Peyer's patch (tissue), 4 donors: ENCODE measurements at places on chromosomes 5 and 9.
A peak's percentile ranks its signal among the peaks of the same experiment; 100 is the strongest.

- DNase-seq, result no peak
- no peaks in the 10 kb centered on the region for H3K36me3 ChIP-seq
- no peak overlapping the region for H3K27ac ChIP-seq
Measured at GRCh38 chr9:95784318-95784717, 91.2 kb upstream of the ERCC6L2 start.

GRCh38 chr5:127988146-127988760 lies 95.3 kb upstream of the SLC12A2 start:
- DNase-seq, result no peak
- H3K4me3 ChIP-seq, result no peak overlapping the region
- no peaks in the 10 kb centered on the region for H3K36me3 ChIP-seq
- H3K4me1 ChIP-seq, result no peaks in the 10 kb centered on the region
- H3K27me3 ChIP-seq, result no peaks in the 10 kb centered on the region

GRCh38 chr5:125536582-125536981 lies 790.1 kb upstream of the ZNF608 start:
- H3K27ac ChIP-seq, result no peak overlapping the region
- no peaks in the 10 kb centered on the region for H3K27me3 ChIP-seq
- no peaks in the 10 kb centered on the region for H3K36me3 ChIP-seq
- DNase-seq, result no peak
- no peak overlapping the region for H3K4me3 ChIP-seq
- H3K4me1 ChIP-seq, result no peaks in the 10 kb centered on the region

- no peak overlapping the region for H3K27ac ChIP-seq
- no peaks in the 10 kb centered on the region for H3K36me3 ChIP-seq
- DNase-seq, result no peak
- no peak overlapping the region for H3K4me3 ChIP-seq
Measured at GRCh38 chr5:105687493-105687892, 1983.2 kb downstream of the EFNA5 start.

- no peaks in the 10 kb centered on the region for H3K36me3 ChIP-seq
- no peak for DNase-seq
- H3K27ac ChIP-seq, result no peak overlapping the region
- H3K4me1 ChIP-seq, result no peaks in the 10 kb centered on the region
Measured at GRCh38 chr9:20853866-20854265, 169.8 kb downstream of the FOCAD start.

DNA sequence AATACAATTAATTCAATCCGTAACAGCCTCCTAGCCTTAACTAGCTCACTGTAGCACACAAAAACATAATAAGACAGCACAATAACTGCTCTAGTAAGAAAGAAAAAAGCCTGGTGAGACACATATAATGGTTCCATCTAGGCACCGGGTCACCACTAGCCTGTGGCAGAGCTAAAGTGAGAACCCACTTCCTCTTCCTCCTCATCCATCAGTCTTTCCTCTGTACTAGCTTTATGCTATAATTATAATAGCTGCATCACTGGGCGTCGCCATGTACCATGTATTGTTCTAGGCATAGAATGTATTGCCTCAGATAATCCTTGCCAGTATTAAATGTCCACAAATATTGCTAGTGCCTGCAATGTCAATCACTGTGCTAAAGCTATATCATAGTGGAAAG lies 23.1 kb downstream of the ADRB2 start:
- no peaks in the 10 kb centered on the region for H3K36me3 ChIP-seq
- no peak for DNase-seq
- H3K4me1 ChIP-seq, result no peaks in the 10 kb centered on the region

- H3K27ac ChIP-seq, result peak overlapping the region; percentile 16
- no peak for DNase-seq
- H3K36me3 ChIP-seq, result no peaks in the 10 kb centered on the region
- H3K27me3 ChIP-seq, result no peaks in the 10 kb centered on the region
- H3K4me3 ChIP-seq, result no peak overlapping the region
Measured at GRCh38 chr9:124660341-124660801, 110.7 kb downstream of the NR6A1 start.

GRCh38 chr9:131020388-131020787 lies 11.4 kb downstream of the LAMC3 start:
- no peaks in the 10 kb centered on the region for H3K36me3 ChIP-seq
- H3K4me3 ChIP-seq, result no peak overlapping the region
- H3K27ac ChIP-seq, result no peak overlapping the region
- no peak for DNase-seq
- H3K4me1 ChIP-seq, result no peaks in the 10 kb centered on the region
- H3K27me3 ChIP-seq, result no peaks in the 10 kb centered on the region

GRCh38 chr5:19608444-19609002 lies 379.5 kb downstream of the CDH18 start:
- H3K27ac ChIP-seq, result no peak overlapping the region
- H3K27me3 ChIP-seq, result no peaks in the 10 kb centered on the region

DNA sequence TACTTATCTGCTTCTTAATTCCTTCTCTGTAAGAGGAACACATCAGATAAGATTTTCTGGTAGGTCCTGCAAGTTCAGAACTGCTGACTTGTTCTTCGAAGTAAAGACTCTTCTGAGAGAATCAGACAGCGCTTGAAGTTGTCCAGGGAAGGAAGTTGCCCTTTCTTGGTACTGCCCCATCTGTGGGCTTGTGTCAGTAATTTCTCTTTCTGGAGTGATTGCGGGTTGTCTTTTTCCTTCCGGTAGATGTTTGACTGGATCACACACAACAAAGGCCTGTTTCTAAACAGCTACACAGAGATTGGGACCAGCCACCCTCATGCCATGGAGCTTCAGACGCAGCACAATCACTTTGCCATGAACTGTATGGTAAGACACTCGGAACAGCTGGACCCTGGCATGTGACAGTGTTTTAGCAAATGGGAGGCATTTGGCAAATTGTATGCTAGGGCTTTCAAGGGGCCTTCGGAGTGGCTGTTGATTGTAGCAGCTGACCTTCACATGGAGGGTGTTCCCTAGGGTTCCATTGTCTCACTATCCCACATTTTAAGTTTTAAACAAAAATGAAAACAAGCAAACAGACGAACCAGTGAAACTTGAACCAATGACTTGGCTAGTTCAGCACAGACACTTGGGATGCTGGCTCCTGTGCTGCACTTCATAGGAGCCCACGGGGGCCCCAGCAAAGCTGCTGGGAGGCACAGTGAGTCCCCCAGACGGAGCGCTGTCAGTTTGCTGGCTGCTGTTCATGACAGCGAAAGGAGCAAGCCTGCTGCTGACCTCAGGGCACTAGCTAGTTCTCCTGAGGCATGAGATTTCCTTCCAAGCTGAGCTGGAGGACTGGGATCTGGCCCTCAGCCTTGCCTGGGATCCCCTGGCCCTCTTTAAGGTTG lies 149.9 kb downstream of the TRIO start:
- no peaks in the 10 kb centered on the region for H3K36me3 ChIP-seq
- no peak overlapping the region for H3K4me3 ChIP-seq
- DNase-seq, result no peak
- no peaks in the 10 kb centered on the region for H3K4me1 ChIP-seq
- H3K27ac ChIP-seq, result no peak overlapping the region

DNA sequence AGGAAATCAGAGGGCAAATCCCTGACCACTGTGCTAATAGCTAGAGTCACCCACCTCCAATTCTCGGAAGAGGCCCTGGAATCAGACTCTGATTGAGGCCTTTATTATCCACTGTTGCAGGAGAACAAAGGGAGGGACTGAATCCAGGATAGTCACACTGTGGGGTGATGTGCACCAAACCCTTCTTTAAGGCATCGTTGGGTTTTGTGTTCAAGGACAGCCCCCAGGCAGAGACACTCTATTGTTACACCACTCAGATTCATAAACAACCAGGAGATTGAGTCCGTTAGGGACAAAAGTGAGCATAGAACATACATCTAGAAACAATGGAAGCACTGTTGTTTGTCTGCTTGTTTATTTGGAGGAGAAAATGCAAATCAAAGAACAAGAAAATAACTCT lies 124.6 kb upstream of the TBCA start:
- H3K4me3 ChIP-seq, result no peak overlapping the region
- H3K36me3 ChIP-seq, result no peaks in the 10 kb centered on the region
- DNase-seq, result no peak
- H3K27ac ChIP-seq, result no peak overlapping the region
- no peaks in the 10 kb centered on the region for H3K27me3 ChIP-seq

GRCh38 chr9:93302586-93303257 lies 118.8 kb downstream of the WNK2 start:
- peak; percentile 67 for DNase-seq
- H3K27me3 ChIP-seq, result no peaks in the 10 kb centered on the region
- no peak overlapping the region for H3K27ac ChIP-seq

GRCh38 chr5:124920909-124921666 lies 174.6 kb upstream of the ZNF608 start:
- H3K4me1 ChIP-seq, result no peaks in the 10 kb centered on the region
- peak overlapping the region; percentile 3 for H3K27ac ChIP-seq
- H3K27me3 ChIP-seq, result no peaks in the 10 kb centered on the region
- H3K4me3 ChIP-seq, result no peak overlapping the region
- H3K36me3 ChIP-seq, result no peaks in the 10 kb centered on the region
- DNase-seq, result no peak

DNA sequence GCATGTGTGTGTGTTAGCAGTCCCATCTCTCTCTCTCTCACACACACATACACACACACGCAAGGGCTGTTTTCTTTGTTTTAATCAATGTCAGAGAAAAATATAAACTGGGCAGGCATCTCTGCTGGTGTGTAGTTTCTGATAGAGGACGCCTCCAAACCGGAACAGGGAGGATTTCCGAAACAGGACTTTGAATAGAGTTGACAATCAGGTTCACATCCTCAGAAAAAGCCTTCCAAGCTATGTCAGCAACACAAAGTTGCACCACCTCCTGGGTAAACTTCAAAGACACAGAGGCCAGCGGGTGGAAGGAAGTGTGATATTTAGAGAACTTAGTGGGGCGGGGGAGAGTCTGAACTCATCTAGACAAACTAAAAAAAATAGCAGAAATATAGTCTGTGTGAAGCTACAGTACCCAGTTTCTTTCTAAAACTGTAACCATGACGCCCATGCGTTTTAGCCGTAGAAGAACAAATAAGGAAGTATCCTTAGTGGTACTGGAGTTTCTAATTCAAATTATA lies 1.2 kb downstream of the ST8SIA4 start:
- DNase-seq, result peak; percentile 86
- H3K36me3 ChIP-seq, result no peaks in the 10 kb centered on the region
- H3K4me1 ChIP-seq, result no peaks in the 10 kb centered on the region
- no peaks in the 10 kb centered on the region for H3K27me3 ChIP-seq
- H3K27ac ChIP-seq, result peak overlapping the region; percentile 66

DNA sequence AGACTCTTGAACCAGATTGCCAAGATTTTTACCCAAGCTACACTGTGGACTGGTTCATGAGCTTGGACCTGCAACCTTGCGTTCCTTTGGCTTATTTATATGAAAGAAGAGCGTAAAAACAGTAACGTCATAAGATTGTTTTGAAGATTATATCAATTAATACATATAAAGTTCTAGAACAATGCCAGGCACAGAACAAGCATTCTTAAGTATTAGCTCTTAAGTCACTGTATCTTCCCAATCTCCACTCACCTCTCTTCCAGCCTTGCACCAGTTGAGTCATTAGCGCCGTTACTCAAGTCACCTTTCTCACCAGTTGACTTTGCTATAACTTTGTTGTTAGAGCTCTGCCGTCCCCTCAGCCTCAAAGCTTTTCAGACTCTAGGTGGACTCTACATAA lies 415.7 kb downstream of the PLK2 start:
- H3K27me3 ChIP-seq, result no peaks in the 10 kb centered on the region
- H3K36me3 ChIP-seq, result no peaks in the 10 kb centered on the region
- no peak for DNase-seq
- no peaks in the 10 kb centered on the region for H3K4me1 ChIP-seq
- H3K4me3 ChIP-seq, result no peak overlapping the region

- H3K36me3 ChIP-seq, result no peaks in the 10 kb centered on the region
- no peaks in the 10 kb centered on the region for H3K4me1 ChIP-seq
- no peak overlapping the region for H3K4me3 ChIP-seq
- DNase-seq, result no peak
- H3K27ac ChIP-seq, result no peak overlapping the region
Measured at GRCh38 chr5:171606414-171607024, 179.1 kb upstream of the SMIM23 start.

DNA sequence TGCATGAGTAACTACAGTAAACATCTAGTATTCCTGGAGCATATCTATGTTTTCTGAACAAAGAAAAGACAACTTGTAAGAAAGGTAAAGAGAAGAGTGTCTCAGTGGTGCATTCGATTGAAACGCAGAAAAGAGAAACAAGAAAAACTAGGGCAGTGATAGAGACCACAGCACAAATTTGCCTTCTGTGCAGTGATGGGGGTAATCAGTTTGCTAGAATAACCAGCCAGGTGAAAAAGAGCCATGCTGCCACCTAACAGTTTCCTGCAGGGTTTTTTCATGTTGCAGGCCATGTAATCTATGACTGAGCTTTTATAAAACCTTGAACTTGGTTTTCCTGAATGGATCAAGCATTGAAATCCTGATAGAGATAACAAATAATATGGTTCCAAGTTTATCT lies 198.4 kb upstream of the MEF2C start:
- no peaks in the 10 kb centered on the region for H3K27me3 ChIP-seq
- no peak for DNase-seq
- H3K36me3 ChIP-seq, result no peaks in the 10 kb centered on the region
- no peaks in the 10 kb centered on the region for H3K4me1 ChIP-seq

- no peak overlapping the region for H3K27ac ChIP-seq
- no peaks in the 10 kb centered on the region for H3K36me3 ChIP-seq
- DNase-seq, result no peak
- no peaks in the 10 kb centered on the region for H3K27me3 ChIP-seq
Measured at GRCh38 chr5:86617309-86617755, 409 bp upstream of the COX7C start.

DNA sequence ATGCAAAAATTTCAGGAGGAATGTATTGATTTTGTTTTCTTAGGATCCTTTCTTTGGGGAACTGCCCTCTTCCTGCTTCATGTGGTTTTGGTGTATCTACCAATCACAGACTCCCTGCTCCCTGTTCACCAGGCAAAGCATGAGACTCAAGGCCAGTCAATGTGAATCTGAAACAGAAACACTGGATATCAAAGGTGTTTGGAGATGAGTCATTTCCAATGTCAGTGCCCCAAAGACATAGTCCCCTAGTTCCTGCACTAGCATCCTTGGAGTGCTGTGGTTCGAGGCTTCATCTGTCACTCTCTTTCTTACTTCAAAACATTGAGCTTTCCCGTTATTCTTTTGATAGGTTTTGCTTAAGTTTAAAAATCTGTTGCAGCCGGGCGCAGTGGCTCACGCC lies 8.1 kb downstream of the PPP3R2 start:
- H3K36me3 ChIP-seq, result no peaks in the 10 kb centered on the region
- no peaks in the 10 kb centered on the region for H3K4me1 ChIP-seq
- no peaks in the 10 kb centered on the region for H3K27me3 ChIP-seq
